ENCODE measurements at places on chromosomes 12 and 14. TPM values are rescaled to one million over a fixed set of nuclear protein-coding genes. Genes with fewer than 3 reads are reported as not detected.
A peak's percentile ranks its signal among the peaks of the same experiment; 100 is the strongest.

DNA sequence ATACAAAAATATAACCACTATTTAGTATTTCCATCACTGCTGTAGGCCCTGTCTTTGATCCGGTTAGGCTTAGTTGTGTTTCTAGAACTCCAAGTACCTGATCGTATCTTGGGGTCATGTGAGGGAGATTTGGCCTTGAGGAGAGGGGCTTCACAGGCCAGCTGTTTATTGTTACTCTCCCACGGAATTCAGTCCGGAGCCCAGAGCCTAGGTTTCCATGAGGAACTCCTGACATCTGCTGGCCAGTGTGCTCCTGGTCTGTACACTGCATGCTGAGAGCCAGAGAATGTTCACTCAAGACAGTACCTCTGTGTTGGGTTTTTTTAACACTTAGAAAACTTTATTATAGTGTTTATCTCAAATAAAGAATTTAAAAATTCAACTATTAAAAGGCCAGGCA, 341.0 kb upstream of the TMEM132C start:
- DNase-seq = no peak
- no peak overlapping the region for H3K27ac ChIP-seq
- H3K27me3 ChIP-seq = no peaks in the 10 kb centered on the region
- no peaks in the 10 kb centered on the region for H3K4me1 ChIP-seq
- no peak overlapping the region for H3K4me3 ChIP-seq

GRCh38 chr12:84994426-84994825, 41.7 kb downstream of the TSPAN19 start:
- H3K36me3 ChIP-seq = no peaks in the 10 kb centered on the region
- H3K27ac ChIP-seq = no peak overlapping the region
- H3K27me3 ChIP-seq = no peaks in the 10 kb centered on the region
- DNase-seq = no peak

- no peaks in the 10 kb centered on the region for H3K4me1 ChIP-seq
- no peak for DNase-seq
- H3K27ac ChIP-seq = no peak overlapping the region
- H3K27me3 ChIP-seq = no peaks in the 10 kb centered on the region
Measured at GRCh38 chr12:115249671-115250278, 565.8 kb upstream of the TBX3 start.

GRCh38 chr12:20482491-20483054, 114.2 kb downstream of the PDE3A start:
- no peaks in the 10 kb centered on the region for H3K27me3 ChIP-seq
- no peaks in the 10 kb centered on the region for H3K4me1 ChIP-seq
- no peak overlapping the region for H3K27ac ChIP-seq
- no peaks in the 10 kb centered on the region for H3K36me3 ChIP-seq
- no peak for DNase-seq
- H3K4me3 ChIP-seq = no peak overlapping the region

DNA sequence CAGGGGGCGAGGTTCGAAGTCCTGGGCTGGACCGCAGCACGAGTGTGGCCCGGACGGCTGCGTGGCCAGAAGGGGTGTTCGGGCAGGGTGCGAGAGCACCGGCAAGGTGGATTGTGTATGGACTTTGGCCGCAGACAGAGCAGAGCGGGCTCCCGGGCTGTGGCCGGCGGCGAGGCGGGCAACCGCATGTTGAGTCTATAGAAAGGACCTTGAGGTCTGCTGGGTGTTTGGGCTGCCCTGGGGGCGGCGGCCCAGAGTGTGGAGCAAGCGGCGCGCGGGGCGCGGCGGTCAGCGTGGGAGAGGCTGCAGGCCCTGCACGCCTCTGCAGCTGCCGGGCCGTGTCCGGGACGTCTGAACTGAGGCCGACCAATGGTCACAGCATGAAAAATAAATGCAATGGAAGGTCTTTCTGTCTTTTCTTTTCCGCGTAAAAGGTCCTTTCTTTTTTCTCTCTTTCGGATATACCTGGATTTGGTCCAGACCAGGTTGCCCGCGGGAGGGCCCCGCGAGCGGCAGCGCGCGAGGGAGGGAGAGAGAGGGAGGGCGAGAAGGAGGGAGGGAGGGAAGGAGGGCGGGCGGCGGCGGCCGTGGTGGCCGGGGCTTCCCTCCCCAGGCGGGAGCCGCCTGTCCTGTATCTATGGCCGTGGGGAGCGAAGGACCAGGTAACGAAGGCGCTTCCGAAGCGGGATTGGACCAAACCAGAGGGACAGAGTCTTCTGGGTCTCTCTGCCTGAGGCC, 5.5 kb upstream of the HOXC9 start:
- peaks cover 93% of the 10 kb centered on the region for H3K27me3 ChIP-seq
- no peaks in the 10 kb centered on the region for H3K36me3 ChIP-seq
- peaks cover 23% of the 10 kb centered on the region for H3K4me1 ChIP-seq
- H3K4me3 ChIP-seq = no peak overlapping the region

DNA sequence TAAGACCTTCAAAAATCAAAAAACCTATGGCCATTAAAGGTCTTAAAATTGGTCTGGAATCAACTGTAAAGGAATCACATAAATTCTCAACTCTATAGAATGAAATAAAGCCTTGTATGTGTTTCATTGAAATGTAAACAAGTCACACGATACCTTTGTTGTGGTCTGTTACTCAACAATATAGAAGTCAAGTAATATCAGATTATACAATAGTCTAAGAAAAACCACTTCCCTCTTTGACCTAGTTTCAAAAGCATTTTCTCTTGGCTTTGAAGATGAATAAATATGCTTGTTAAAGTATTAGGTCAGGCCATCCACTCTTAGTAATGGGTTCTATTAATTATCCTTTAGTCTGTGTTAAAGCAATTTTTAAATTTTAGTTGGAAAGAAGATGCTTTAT, 79.8 kb upstream of the DIO2 start:
- H3K27me3 ChIP-seq = no peaks in the 10 kb centered on the region
- no peak overlapping the region for H3K4me3 ChIP-seq
- H3K4me1 ChIP-seq = no peaks in the 10 kb centered on the region
- no peak overlapping the region for H3K27ac ChIP-seq
- no peaks in the 10 kb centered on the region for H3K36me3 ChIP-seq

DNA sequence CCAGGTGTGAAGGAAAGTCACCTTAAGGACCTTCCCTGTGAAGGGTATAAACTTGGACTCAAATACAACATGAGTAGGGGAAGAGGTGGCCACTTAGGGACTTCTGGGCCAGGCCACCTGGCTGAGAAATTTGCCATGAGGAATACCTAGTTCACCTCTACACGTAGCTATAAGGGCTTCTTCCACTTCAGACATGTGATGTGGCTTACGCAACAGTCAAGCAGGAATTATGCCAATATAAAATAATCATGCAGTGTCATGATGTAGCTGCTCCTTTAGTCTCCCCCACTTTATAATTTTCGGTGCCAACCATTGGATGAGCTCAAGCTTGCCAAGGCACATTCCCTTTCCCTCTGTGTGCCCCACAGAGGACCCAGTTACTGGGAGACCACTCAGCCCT, 166.6 kb upstream of the BCL2L14 start:
- no peak overlapping the region for H3K27ac ChIP-seq
- DNase-seq = no peak
- no peaks in the 10 kb centered on the region for H3K27me3 ChIP-seq
- H3K4me3 ChIP-seq = no peak overlapping the region
- peaks cover 45% of the 10 kb centered on the region for H3K4me1 ChIP-seq

GRCh38 chr12:111624540-111624939, 25.4 kb upstream of the ATXN2 start:
- no peaks in the 10 kb centered on the region for H3K4me1 ChIP-seq
- no peak for DNase-seq
- H3K4me3 ChIP-seq = no peak overlapping the region
- no peak overlapping the region for H3K27ac ChIP-seq
- no peaks in the 10 kb centered on the region for H3K36me3 ChIP-seq
- no peaks in the 10 kb centered on the region for H3K27me3 ChIP-seq

- peak overlapping the region; percentile 30 for H3K4me3 ChIP-seq
- H3K27ac ChIP-seq = peak overlapping the region; percentile 23
- peaks cover 42% of the 10 kb centered on the region for H3K4me1 ChIP-seq
- no peaks in the 10 kb centered on the region for H3K27me3 ChIP-seq
Measured at GRCh38 chr12:51329742-51330141, 5.8 kb upstream of the BIN2 start.

DNA sequence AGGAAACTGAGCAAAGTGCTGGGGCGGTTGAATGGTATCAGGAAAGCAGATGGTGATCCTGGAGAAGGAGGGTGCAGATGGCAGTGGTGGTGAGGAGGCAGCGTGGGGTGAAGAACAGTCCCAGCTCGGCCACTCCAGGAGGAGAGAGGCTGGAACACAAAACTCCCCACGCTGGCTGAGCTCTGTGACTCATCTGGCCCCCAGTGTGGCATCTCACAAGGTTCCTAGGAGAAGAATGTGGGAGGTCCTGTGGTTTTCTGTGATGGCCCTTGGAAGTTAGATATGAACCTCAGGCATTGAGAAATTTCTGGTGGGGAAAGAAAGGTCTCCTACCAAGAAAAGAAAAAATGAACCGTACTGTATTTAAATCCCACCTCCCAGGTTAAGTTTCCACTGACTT, 8.0 kb upstream of the NRXN3 start:
- no peak overlapping the region for H3K4me3 ChIP-seq
- no peaks in the 10 kb centered on the region for H3K36me3 ChIP-seq
- DNase-seq = no peak
- peaks cover 10% of the 10 kb centered on the region for H3K27me3 ChIP-seq
- no peak overlapping the region for H3K27ac ChIP-seq

DNA sequence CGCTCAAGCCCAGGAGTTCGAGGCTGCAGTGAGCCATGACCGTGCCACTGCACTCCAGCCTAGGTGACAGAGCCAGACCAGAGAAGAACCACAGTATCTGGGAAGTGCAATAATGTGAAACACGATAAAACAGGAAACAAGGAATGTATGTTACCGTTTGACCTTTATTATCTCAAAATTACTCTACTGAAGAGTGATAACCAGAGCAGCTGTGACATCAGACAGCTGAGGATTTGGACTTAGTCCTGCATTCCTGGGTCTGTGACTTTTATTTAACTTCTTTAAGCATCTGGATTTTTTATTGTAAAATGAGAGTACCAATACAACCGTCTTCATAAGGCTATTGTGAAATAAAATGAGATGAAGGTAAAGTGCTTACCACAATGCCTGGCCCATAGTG, 205.7 kb downstream of the EGLN3 start:
- no peak overlapping the region for H3K4me3 ChIP-seq
- H3K4me1 ChIP-seq = peaks cover 2% of the 10 kb centered on the region
- DNase-seq = no peak
- no peaks in the 10 kb centered on the region for H3K27me3 ChIP-seq
- no peaks in the 10 kb centered on the region for H3K36me3 ChIP-seq

DNA sequence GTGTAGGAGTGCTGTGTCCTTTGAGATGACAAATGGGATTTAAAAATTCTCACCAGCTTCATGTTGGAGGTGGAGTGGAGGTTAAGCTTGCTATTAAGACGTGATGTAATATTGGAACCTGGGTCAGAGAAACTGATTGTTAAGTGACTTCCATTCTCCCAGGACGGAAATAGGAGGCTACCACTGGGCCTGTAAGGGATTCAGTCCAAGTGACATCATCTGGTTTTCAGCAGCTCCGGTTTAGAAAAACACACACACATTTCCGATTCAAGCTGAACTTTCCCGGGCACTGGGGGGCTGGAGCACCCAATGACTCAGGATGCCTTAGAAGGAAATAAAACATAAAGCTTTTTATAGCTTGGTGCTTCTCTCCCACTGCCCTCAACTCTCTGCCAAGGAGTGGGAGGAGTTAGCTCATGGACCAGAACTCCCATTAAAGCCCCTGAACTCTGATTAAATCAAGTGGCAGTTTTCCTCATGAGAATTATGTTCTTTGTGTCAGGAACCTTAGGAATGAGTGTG, 12.4 kb downstream of the CALM1 start:
- peaks cover 13% of the 10 kb centered on the region for H3K4me1 ChIP-seq
- DNase-seq = no peak
- no peak overlapping the region for H3K27ac ChIP-seq

DNA sequence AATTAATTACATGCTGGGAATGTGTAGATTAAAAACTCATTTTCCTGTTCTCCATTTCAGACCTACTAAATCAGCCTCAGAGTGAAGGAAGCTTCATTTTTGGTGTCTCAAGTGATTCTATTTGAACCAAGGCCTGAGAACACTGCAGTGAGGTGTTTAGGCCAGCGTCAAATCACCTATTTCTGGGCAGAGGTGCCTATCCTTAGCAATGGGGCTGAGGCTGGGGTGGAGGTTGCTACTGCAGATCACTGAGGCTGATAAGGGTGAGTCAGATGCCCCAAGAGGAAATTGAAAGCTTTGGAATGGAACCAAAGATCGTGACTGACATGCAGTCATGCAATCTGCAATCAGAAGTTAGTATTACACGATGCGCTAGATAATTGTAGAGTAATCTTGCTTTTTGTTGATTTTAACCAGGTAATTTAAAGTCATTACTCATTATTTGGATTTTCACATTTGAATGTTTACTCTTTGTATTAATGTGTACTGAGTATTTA, 4.4 kb downstream of the TXNRD1 start:
- H3K27ac ChIP-seq = peak overlapping the region; percentile 57
- H3K4me1 ChIP-seq = peaks cover 47% of the 10 kb centered on the region
- H3K4me3 ChIP-seq = peak overlapping the region; percentile 9
- H3K27me3 ChIP-seq = no peaks in the 10 kb centered on the region
- no peaks in the 10 kb centered on the region for H3K36me3 ChIP-seq
- peak; percentile 72 for DNase-seq

DNA sequence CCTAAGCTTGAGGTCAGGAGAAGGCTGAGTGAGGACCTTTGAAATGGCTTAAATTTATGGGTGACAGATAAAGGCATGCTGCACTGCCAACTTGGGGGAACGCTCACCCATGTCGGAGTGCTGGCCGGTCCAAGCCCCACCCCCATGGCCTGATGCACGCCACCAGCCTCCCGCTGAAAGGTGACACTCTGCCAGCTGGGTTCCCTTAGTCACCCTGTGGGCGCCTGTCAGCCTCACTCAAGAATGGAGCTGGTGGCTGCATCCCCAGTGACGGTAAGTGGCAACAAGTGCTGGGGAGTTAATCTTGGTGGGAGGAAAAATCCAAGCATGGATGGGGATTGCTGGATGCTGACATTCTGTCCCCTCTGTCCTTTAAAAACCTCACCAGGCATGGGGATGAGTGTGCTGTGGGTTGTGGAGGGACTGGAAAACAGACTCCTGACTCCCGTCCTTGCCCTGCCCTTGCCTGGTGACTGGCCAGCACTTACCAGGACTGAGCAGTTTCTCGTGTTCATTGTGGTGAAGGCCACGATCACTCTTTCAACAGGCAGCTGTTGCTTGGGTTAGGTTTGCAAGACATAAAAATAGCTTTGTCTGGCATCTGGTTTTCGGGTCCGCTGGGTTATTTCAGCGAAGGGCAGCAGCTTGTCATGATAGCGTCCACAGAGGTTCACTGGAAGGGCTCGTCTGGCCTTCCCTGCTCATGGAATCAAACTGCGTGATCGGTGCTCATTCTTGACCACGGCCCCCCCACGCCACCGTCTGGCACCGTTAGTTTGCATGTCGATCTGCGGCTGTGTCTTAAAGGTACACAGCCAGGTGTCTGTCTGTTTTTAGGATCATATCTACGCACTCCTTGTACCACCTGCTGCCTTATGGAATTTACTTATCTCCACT, 15.0 kb downstream of the ACACB start:
- no peak overlapping the region for H3K27ac ChIP-seq
- peaks cover 6% of the 10 kb centered on the region for H3K27me3 ChIP-seq
- no peaks in the 10 kb centered on the region for H3K4me1 ChIP-seq
- H3K4me3 ChIP-seq = no peak overlapping the region
- no peaks in the 10 kb centered on the region for H3K36me3 ChIP-seq

GRCh38 chr12:28507867-28508266, 317.6 kb downstream of the CCDC91 start:
- H3K36me3 ChIP-seq = no peaks in the 10 kb centered on the region
- H3K4me3 ChIP-seq = no peak overlapping the region
- DNase-seq = no peak
- H3K4me1 ChIP-seq = no peaks in the 10 kb centered on the region

GRCh38 chr14:43540948-43541347, 966.1 kb downstream of the FSCB start:
- no peaks in the 10 kb centered on the region for H3K36me3 ChIP-seq
- H3K27me3 ChIP-seq = no peaks in the 10 kb centered on the region
- H3K4me1 ChIP-seq = no peaks in the 10 kb centered on the region
- DNase-seq = no peak

NANOG gene
- not detected for total RNA-seq

EXOC3L4 gene
- not detected for total RNA-seq

PYM1 gene
- total RNA-seq = 43.4 TPM

THAP2 gene
- 9.0 TPM for total RNA-seq

Data from activated T-helper 2 cell treated with anti-CD3 and anti-CD28 coated beads, Interferon-gamma antibody, Interleukin-2, Interleukin-4, amounts not matched to agents 10 μg/mL and 5 μg/mL and 100 μg/mL, durations not matched to agents 14 hours and 24 hours and 36 hours (primary cell).